ENCODE measurements at places on chromosomes 3 and 15. TPM values are rescaled to one million over a fixed set of nuclear protein-coding genes. Genes with fewer than 3 reads are reported as not detected.

Gene HEG1
- 25.1 TPM for total RNA-seq

Gene DCUN1D1
- total RNA-seq = 11.5 TPM

Gene SETD5
- total RNA-seq = 54.3 TPM

Gene IL17RB
- 1.6 TPM for total RNA-seq

Gene C3orf80
- not detected for total RNA-seq

Gene CASR
- not detected for total RNA-seq

Gene TMEM42
- 7.3 TPM for total RNA-seq

Gene ITIH1
- total RNA-seq = under 0.01 TPM

Gene ATR
- 25.6 TPM for total RNA-seq

Gene ECE2
- total RNA-seq = not detected

Gene TMEM108
- total RNA-seq = 7.3 TPM

Gene TGM4
- total RNA-seq = not detected

Gene IQCF5
- total RNA-seq = not detected

Gene ZNF385D
- 9.4 TPM for total RNA-seq

Gene SLC28A2
- not detected for total RNA-seq

Gene CACNA2D2
- total RNA-seq = 1.0 TPM

Gene THBS1
- 150 TPM for total RNA-seq

Gene PROS1
- 19.3 TPM for total RNA-seq

Gene EPB42
- total RNA-seq = 13.6 TPM

Gene INKA1
- 11.5 TPM for total RNA-seq

Gene SLITRK3
- under 0.01 TPM for total RNA-seq

Gene PTH1R
- total RNA-seq = 9.4 TPM

Gene ZNF660
- total RNA-seq = 3.1 TPM

Gene TMEM212
- total RNA-seq = not detected

Gene RTP1
- total RNA-seq = not detected

Gene UQCC5
- 1.0 TPM for total RNA-seq

Gene MBNL1
- 76.7 TPM for total RNA-seq

Gene OIP5
- total RNA-seq = 3.7 TPM

Gene SLC33A1
- 19.8 TPM for total RNA-seq

Gene ALPK3
- 33.4 TPM for total RNA-seq

Gene CCR2
- total RNA-seq = 3.7 TPM

Gene CPEB1
- 0.52 TPM for total RNA-seq

Gene TIMMDC1
- 33.9 TPM for total RNA-seq

Gene SCAMP5
- 1.6 TPM for total RNA-seq

Gene CLDN11
- total RNA-seq = 1.6 TPM

Gene SCN5A
- total RNA-seq = 1.6 TPM

Gene OXTR
- total RNA-seq = 0.52 TPM

Gene ABI3BP
- 63.2 TPM for total RNA-seq

Gene IL20RB
- 0.52 TPM for total RNA-seq

Gene CISH
- 4.7 TPM for total RNA-seq

Gene MYRIP
- 1.0 TPM for total RNA-seq

Gene EAF1
- 7.3 TPM for total RNA-seq

Gene KPNA1
- total RNA-seq = 22.4 TPM

Gene ZNF502
- total RNA-seq = 5.2 TPM

Gene CLDN16
- under 0.01 TPM for total RNA-seq
